NCI-H774 (cell line): ENCODE measurements at places on chromosomes 1 and 21.

GRCh38 chr1:103129796-103130195 lies 21.5 kb upstream of the COL11A1 start:
- no peak for DNase-seq

- DNase-seq, result no peak
Measured at GRCh38 chr21:36817732-36818450, 119.0 kb downstream of the SIM2 start.

DNA sequence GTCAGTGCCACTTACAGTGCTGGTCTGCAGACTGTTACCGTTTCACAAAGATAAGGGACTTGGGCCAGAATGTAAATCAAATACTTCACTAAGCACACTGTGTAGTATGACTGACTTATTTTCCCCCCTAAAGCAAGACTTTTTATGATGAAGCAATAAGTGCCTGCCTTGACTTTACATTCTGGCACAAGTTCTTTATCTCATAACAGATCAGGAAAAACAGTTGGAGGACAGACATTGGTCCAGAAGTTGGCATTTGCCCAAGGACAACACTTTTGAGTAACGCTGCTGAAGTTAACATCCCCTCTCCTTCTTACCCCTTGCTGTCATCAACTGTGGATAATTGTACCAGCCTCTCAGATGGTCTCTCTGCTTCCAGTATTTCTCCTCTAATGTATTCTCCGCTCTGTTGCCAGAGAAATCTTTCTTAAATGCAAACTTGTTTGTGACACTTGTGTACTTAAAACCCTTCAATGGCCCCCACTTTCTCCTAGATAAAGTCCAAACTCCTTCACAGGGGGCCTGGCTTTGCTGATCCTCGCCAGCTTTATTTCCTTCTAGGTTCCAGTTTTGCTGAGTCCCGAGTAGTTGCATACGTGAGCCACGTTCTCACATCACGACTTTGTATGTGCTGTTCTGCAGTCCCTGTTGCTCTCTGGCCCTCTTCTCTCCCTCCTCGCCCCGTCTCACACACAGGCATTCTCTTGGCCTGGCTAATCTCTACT lies 45.7 kb downstream of the S1PR1 start:
- no peak for DNase-seq

DNA sequence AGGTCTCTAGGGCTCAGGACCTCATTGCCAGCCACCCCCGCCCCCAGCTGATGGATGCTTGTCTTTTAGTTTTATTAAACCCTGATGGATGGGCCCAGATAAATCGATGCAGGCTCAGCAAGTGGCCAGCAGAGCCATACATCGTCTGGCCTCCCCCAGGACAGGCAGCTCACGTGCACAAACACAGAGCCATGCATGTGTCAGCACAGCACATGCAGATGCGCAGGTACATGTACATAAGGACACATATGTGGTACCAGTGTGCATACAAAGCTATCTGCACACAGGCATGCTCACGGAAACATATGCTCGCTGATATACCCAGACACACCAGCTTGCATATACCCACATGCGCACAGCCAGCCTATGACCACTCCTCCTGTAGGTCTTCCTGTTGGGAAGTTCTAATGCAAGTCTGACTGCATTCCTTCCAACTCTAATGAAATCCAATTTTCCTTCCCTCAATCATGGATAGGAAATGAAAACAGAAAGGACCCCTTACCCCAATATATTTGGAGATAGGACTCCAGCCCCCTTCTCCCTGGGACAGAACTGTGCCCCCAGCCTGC lies 897 bp downstream of the COL16A1 start:
- no peak for DNase-seq

DNA sequence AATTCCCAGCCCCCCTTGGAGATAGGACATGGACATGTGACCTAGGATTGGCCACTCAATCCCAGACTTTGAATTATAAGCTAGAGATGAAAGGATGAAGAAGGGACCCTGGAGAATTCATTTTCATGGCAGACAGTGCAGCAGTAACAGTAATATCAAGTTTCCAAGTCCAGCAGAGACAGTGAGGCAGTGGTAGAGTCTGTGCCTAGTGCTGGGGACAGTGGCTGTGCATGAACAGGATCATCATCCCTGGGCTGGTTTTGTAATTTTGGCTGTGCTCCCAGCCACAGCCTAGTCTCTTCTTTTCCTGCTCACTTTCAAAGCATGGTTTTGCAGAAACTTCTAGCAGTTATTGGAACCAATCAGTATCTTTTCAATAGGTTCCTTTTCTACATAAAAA lies 29.6 kb upstream of the CD84 start:
- DNase-seq, result no peak

- no peak for DNase-seq
Measured at GRCh38 chr1:45299296-45299695, 27.4 kb upstream of the HPDL start.

DNA sequence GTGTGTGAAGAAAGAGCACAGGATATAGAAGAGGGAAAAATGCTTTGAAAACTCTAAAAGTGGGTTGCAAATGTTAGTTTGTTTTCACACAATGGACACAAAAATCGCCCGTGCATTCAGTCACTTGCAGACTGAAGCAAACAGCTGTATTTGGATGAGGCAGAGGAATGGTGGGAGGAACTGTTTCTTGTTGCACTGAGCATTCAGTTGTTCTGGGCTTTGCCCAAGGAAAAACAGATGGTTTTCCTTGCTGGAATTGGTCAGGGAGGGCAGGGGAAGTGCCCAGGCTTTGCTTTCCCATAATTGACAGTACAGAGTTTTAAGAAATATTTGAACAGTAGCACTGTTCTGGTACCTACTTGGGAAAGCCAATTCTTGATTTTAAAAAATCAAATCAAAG lies 19.5 kb upstream of the WARS2 start:
- DNase-seq, result no peak

DNA sequence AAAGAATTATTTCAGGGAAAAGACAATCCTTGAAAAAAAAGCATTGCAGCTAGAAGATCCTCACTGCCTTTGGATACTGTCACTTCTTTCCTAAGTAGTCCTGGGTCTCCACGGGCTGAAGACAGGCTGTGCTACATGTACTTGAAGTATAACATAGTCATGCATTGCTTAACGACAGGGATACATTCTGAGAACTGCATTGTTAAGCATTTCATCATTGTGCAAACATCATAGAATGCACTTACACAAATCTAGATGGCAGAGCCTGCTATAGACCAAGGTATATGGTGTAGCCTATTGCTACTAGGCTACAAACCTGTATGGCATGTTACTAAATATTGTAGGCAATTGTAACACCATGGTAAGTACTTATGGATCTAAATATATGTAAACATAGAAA lies 54.0 kb downstream of the KIAA0040 start:
- DNase-seq, result no peak

DNA sequence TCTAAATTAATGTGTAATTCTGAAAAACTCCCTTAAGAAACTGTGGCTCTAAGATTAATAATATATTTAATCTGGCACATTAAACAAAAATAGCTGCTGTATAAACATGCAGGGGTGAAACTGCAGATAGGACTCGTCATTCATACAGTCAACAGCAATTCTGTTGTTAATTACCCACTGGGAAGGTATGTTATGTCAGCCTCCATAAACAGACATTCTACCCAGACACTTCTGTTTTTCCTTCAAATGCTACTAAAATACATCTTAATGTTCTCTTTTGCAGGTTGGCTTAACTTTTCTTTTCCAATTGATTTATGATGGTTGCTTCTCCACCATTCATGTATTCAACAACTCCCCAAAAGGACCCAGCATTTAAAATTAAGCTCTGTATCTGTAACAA lies 165.6 kb downstream of the SIPA1L2 start:
- DNase-seq, result no peak

- no peak for DNase-seq
Measured at GRCh38 chr1:160488347-160489058, 34.6 kb downstream of the SLAMF6 start.

DNA sequence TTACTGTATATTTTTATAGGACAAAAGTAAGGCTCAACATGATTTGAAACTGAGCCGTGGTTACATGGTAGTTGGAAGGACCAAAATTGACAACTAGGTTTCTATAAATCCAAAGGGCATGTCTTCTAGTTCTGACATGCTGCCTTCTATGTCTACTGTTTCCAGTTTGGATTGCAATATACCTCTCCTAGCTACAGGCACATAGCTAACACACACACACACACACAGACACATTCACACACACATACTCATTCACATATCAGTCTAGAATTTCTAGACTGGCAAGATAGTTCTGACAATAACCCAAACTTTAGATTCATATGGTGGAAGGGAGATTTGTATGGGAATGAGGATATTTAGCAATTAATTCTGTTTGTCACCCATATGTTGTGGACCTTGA lies 544.8 kb upstream of the CAMK1G start:
- no peak for DNase-seq

GRCh38 chr1:17696417-17697301 lies 58.5 kb upstream of the ACTL8 start:
- DNase-seq, result no peak
